ENCODE measurements at places on chromosomes 13 and 19. TPM values are rescaled to one million over a fixed set of nuclear protein-coding genes. Genes with fewer than 3 reads are reported as not detected.

DNA sequence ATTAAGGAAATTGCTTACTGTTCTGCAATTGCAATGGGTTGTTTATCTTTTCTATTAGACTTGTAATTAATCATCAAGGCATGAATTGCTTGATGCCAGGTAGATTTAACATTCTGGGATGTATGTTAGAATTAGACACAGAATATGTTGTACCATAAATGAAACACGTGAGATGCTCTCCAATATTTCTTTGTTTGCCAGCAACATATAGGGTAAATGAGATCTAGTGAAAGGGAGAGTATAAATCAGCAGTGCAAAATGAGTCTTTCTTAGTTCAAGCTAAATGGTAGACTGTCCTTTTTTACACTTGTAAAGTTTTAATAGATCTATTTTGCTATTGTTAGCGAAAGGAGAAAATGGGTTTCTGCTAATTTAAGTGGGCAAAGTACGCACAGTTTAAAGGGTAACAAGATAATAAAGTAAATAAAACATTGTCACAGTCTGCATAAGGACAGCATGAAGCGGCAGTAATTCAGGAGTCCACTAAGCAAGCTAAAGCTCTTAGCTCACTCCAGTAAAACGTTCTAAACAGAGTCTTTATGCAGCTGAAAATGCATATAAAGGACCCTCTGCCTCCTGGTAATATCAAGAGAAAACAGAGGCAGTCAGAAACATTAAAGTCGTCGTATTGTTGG is 1137.1 kb downstream of the OLFM4 start:
- DNase-seq: no peak

- DNase-seq: peak; percentile 85
Measured at GRCh38 chr13:114099191-114099590, 33.2 kb downstream of the RASA3 start.

- no peak for DNase-seq
Measured at GRCh38 chr13:27005976-27006518, 165.6 kb downstream of the USP12 start.

- DNase-seq: no peak
Measured at GRCh38 chr19:17893766-17894165, 22.0 kb downstream of the SLC5A5 start.

GRCh38 chr19:7340959-7341837 is 7.5 kb upstream of the ARHGEF18 start:
- DNase-seq: peak; percentile 90

GRCh38 chr19:4342615-4343369 is 570 bp upstream of the MPND start:
- peak; percentile 98 for DNase-seq

DNA sequence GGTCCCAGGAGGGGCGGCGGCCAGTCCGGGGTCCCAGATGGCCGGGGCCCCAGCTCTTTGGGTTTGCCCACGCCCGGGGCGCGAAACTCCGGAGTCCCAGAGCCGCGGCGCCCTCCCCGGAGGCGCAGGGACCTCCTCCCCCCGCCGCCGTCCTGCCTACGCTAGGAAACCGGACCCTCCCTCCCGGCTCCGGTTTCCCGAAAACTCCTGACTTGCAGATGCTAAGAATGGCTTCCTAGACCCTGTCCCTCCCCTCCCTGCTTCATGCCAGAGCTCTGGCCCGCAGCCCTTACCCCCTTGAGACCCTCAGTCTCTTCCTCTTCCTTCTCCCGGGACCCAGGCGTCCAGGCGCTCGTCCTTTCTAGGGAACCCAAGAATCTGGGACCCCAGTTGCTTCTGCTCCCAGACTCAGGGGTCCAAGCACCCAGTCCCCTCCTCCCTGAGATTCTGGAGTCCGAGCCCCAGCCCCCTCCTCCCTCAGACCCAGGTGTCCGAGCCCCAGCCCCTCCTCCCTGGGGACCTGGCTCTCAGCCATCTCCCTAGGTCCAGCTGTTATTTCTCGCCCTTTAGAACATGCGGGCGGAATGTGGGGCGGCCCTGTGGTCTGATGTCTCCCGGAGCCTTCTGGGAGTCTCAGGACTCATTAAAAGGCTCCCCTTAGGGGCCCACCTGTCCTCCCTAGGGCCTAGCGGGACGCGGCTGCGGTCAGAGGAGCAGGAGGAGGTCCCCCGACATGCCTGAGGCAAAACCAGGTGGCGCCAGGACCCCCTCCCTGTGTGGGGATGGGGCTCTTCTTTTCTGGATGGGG is at the start of gene MYBPC2:
Gene MYBPC2 (plus strand): TSS at position 672 of the 808 bp plus-strand sequence. CDS start 62 bp downstream, at position 734.
- DNase-seq: no peak

DNA sequence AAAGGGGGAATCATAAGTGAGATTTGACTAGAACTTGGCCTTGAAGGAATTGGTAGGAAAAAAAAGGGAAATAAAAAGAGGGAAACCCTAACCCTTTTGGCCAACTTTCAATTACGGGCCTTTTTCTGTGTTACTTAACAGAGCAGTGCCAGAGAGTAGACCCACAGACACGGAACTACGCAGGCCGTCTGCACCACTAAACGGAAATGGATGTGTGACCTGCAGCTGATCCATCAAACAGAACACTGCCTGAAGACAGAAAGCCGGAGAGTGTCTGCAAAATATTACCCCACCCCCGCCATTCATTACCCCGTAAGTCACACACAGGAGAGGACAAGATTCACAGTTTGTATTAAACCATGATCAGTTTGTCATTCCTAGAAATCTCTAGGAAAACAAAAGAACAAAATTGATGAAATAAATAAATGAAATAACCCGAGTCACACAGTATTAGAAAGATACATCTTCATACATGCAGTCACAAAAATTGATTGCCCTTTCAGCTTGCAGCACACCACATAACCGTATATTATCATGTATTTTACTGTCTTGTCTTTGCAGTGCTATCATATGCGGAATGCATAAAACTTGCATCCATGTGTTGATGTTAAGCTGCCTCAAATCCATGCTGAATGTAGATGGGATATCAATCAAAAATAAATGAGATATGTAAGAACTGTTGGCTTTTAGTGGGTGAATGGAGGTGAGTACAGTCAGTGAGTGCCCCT is 424.7 kb downstream of the IRS2 start:
- DNase-seq: no peak

DNA sequence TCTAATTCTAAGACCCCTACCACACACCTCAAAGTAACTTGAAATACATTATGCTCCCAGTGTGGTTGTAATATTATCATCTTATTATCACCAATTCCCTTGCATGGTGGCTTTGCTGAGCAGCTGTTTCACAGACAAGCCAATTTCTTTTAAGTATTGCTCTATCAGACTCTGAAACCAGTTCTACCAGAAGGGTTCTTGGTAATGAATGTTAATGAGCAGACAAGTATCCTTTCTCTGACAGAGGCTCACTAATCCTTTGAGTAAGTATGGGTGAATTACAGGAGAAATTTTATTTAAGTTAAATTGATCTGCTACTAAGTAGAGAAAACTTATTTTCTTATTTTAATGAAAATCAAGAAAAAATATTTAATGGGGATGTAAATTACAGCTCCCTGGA is 326.0 kb downstream of the GPC6 start:
- no peak for DNase-seq

DNA sequence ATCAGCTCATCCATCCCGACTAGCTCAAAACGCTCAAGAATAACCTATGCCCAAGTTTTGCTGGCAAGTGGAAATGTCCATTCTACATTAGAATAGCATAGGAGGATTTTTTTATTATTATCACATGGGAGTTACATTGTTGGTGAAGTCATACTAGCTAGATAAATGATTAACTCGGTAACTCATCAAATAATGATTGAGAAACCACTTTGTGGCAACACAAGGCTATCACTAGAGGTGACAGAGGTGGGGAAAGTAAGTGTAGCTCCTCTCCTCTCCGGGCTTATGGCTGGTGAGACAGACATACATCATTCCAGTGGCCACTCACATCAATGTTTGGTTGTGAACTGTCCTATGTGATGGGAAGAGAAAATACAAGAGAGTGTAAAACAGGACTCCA is 161.6 kb downstream of the ZIC5 start:
- no peak for DNase-seq

DNA sequence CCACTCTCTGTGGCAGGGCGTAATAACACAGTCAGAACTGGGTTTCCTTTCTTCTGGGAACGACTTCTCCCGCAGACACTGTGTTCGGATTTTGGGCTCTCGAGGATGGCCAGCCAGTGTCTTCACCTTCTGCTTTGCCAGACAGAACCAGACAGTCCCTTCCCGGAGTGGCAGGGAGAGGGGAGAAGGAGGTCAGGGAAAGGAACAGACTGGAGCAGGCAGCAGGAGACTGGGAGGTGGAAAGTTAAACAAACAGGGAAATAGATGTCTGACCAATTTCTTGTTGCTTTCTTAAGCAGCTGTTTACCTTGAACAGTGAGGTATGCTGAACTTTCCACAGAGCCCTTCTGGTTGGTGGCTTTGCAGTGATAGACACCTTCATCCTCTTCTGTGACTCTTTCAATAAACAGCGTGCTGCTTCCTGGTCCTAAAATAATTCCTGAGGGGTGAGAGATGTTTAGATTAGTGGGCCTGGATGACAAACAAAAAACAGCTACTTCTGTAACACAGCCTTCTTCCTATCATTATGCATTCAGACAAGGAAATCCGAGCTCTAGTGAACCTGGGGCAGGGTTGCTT is 137.6 kb downstream of the FLT1 start:
- DNase-seq: no peak

GRCh38 chr13:30477346-30478195 is 11.8 kb upstream of the HMGB1 start:
- DNase-seq: no peak

DNA sequence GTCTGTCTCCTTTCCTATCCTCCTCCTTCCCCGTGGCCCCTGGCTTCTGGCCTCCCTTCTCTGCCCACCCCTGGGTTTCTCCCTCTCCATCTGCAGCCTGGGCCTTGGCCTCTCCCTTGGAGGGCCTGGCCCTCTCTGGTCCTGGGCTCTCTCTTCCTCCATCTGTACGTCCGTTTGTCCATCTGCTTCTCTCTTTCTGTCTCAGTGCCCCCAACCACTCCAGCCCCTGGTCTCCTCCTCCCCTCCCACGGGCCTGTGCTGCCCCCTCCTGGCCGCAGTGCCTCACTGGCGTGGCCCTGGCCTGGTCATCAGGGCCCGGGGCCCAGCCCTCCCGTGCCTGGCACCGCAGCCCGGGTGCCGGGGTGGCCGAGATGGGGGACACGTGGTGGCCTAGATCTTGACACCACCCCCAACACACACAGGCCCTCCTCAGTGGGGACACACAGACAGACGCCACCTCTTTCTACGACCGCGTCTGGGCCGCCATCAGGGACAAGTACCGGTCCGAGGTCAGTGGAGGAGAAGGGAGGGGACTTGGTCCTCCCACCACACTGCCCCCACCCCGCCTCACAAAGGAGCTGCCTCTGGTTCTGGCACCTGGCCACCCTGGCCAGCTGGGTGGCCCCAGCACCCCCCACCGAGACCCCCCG is 11.3 kb downstream of the PRKCSH start:
- DNase-seq: peak; percentile 86

DNA sequence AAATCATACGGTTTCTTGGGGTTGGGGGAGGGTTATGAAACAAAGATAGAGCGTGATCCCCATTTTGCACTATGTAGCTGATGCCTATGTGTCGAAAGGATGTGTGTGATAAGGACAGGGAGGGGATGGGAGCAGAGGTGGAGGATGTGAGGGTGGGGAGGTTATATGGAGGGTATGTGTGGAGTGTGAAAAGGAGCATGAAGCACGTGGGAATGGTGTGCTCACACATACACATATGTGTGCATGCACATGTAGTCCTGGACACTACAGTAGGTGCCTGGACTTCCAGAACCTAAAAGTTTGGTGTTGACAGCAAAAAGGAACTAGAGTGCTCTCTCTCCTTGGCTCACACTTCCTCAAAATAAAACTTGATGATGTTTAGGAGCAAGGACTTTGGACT is 25.4 kb downstream of the STOML3 start:
- DNase-seq: no peak

DNA sequence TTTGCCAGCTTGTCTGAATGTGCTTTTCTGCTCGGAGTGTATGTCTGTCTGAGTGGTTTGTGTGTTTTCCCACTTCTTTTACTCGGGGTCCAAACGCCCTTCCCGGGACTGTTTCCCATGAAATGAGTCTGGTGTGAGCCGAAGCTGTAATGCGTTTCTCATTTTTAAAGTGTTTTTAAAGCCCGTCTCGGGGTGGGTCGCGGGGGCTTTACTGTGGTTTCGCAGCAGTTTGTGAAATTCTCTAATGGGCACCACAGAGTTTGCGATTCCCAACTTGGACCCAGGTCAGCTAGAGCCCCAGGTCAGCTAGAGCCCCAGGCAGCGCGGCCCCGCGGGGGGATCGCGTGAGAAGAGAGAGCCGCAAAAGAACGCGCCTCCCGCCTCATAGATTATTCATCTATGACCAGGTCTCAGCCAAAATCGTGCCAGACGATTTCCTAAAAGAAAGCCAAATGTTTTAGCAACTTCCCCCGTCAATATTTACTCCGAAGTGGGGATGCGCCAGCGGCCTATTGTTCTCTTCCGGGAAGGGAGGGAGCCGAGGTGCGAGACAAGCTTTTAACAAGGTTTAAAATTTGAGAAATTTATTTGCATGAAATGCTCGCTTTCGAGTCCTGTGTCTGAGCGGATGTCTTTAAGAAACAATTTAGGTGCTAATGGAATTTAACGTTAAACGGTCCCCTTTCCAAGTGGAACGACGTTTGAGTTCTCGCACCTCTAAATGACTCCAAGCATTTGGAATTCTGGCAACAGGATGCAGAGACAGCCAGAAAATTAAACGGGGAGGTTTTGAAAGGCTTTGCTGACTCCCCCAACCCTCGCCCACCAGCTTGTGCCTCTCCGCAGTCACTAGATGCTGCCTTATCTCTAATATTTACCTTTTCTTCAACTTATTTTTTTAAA is 2.2 kb downstream of the ZIC2 start:
- no peak for DNase-seq

DNA sequence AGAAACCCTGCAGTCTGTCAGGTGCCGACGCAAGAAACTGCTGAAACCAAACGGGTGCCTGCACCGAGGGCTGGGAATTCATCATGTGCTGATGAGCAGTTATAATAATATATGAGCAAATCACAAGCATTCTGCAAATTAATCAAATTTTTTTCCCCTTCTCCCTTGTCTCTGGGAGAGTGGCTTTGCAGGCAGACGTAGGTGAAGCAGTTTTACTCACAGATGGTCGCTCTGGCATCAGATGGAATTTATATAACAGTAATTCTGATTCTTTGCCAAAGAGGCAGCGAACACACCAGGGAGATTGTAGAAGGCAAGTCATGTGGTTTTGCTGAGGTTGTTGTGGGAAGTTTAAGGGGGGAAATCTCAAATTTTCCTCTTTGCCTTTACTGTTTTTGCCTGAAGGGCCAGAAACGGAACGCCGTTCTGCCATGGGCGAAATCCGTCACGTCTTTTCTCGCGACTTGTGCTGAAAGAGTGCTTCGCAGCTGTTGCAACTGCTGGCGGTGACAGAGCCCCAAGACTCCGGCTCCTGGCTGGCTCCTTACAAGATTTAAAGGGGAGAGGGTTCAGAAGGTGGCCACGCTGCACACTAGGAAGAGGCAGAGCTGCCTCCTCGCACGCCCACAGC is 320.1 kb downstream of the ZNF536 start:
- DNase-seq: no peak

GRCh38 chr19:1394252-1395193 is 6.8 kb downstream of the GAMT start:
- no peak for DNase-seq

The PRTN3 gene
- not detected for total RNA-seq

The HPN gene
- 5.5 TPM for total RNA-seq

The BRD4 gene
- 56.5 TPM for total RNA-seq

The PLVAP gene
- 29.0 TPM for total RNA-seq

The CCDC8 gene
- total RNA-seq: 28.9 TPM

The NTN5 gene
- 0.14 TPM for total RNA-seq

The MICU2 gene
- total RNA-seq: 60.7 TPM
